ENCODE measurements at places on chromosomes 6 and 20.

DNA sequence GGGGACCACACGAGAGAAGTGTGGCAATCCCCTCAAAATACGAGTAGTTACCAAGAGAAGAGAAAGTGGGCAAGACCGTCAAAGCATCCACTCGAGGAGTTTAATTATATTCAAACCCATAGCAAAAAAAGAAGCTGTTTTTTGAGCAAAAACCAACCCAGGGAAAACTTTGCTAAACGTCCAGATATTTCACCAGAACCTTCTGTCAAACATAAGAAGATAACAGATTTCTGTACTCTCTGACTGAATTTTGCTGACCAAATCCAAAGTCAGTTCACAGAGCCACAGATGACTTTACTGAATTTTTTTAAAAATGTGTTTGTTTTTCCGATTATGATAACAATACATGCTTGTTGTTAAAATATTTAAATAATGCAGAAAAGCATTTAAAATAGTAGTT lies 145.6 kb upstream of the PTPN1 start:
- no peak for DNase-seq

DNA sequence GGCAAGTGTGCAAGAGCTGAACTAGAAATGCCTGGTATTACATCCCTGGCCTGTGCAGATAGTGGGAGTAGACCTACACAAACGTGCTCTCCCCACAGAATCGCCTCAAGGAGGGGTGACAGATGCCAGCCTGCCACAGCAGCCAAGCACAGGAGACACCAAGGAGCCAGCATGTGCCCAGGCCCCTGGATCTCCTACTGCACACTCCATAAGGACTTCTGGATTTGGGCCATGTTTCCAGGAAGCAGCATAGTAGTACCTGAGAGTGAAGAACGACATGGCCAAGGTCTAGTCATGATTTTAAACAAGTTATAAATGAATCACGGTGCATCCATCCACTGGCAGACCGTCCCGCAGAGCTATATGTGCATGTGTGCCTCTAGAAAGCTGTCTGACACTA lies 232.2 kb downstream of the SYNDIG1 start:
- DNase-seq, result no peak

- DNase-seq, result no peak
These were observed 51.5 kb upstream of the ARID1B start for GRCh38 chr6:156725712-156726111.

DNA sequence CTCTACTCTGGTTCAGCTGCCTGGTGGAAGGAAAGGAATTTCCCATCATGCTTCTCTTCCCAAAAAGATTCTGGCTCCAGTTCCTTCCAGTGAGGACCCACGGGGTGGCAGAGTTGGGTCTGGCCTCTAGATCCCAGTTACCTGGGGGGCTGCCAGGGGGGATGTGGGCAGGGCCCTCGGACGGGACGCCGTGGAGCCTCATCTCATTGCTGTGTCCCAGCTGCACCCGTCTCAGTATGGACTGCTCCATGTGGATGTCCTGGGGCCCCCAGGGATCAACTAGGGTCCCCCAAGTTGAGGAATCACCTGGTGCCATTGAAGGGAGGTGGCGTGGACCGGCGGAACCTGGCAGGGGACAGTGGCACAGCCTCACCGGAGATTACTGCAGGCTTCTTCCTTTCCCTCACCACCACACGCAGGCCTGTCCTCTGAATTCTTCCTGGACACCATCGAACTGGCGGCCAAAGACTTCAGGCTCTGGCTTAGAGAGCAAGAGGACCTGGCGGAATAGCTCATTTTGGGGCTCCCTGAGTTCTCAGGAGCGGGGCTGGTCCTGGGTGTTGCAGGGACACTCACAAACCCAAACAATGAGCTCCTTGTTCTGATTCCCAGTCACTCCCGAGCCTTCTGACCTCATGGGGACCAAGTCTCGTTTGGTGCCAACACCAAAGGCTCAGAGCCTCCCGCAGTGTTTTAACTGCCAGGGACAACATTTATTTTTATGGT lies 8.5 kb downstream of the ZBP1 start:
- no peak for DNase-seq

GRCh38 chr20:24795436-24795835 lies 153.6 kb upstream of the CST7 start:
- no peak for DNase-seq

DNA sequence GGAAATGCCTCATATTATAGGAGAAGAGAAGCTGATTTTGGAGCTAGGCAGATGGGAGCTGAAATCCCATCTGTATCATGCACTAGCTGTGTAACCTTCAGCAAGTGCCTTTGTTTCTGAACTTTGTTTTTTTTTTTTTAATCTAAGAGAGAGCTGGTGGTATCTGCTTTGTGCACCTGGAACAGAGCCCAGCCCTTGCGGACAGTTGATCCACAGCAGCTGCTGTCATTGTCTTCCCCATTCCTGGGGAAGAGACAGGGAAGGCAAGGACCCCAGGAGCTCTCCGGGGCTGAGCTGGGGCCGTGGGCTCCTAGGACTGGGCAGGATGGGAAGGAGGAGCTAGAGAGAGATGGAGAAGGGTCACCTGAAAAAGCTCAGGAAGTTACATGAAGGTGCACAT lies 92.1 kb downstream of the SYNJ2 start:
- no peak for DNase-seq

- DNase-seq, result peak; percentile 7
These were observed 79.9 kb downstream of the L3MBTL3 start for GRCh38 chr6:130098317-130098716.

DNA sequence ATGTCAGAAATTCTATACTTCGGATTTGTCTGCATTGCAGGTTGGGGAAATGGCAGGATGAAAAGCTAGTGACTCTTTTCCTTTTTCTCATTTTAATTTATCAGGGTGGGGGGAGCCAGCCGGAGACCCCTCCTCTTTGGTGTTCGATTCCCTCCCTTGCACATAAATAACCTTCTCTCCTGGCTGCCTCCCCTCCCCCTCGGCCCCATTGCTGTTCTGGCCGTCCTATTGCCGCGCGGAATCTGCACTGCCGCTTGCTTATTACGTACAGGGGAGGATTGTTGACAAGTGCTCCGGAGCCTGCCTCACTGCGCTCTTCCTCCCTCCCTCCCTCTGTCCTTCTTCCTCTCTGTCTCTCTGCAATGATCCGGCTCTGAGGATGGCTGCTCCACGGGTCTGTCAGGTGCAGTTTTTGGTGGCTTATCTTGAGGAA lies 154.7 kb downstream of the JARID2 start:
- no peak for DNase-seq

DNA sequence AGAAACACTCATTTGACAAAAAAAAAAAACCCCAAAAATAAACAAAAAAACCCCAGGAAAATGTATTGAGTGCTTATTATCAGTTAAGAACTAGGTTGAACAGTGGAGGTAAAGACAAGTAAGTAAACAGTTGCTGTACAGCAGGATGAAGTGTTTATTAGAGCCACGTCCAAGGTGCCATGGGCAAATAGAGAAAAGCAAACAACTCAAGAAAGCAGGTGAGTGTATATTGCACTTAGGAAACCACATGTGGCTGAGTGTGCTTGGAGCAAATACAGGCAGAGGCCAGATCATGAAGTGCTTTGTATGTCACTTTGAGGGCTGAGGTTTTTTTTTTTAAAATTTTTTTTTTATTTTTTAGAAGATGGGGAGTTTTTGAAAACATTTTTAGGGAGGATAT lies 98.3 kb downstream of the MACROD2 start:
- DNase-seq, result peak; percentile 2

- no peak for DNase-seq
These were observed 38.5 kb downstream of the PTGIS start for GRCh38 chr20:49529470-49529869.

- DNase-seq, result no peak
These were observed 1.6 kb upstream of the CLPS start for GRCh38 chr6:35798706-35799105.

GRCh38 chr20:4568361-4568959 lies 153.2 kb upstream of the PRND start:
- DNase-seq, result no peak

GRCh38 chr20:47719625-47720024 lies 65.7 kb downstream of the SULF2 start:
- no peak for DNase-seq

DNA sequence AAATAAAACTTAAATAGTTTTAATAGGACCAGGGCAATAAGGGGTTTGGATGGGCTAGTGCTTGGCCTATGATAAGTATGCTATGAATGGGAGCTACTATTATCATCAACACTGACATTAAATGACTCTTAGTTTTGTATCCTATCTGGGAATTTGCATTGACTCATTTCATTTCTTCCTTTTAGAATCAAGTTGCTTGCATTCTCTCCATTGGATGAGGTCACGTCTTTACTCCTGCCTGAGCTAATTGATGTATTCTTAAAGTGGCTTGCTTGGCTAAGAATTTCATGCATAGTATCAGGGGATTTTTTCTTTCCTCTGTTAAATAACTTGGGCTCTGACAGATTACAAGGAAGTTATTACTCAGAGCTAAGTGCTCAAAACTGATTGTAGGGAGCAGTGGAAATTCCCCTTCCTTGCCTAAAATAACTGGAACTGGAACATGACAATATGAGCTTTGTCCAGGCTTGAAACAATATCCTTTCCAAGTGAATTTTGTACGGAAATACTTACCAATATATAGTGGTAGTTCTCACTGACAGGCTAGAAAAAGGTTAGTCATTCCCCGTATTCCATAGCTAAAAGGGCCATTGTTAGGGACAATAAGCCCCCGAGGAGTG lies 169.9 kb downstream of the BCAS1 start:
- DNase-seq, result no peak

- no peak for DNase-seq
These were observed 14.4 kb downstream of the JARID2 start for GRCh38 chr6:15260099-15260821.

DNA sequence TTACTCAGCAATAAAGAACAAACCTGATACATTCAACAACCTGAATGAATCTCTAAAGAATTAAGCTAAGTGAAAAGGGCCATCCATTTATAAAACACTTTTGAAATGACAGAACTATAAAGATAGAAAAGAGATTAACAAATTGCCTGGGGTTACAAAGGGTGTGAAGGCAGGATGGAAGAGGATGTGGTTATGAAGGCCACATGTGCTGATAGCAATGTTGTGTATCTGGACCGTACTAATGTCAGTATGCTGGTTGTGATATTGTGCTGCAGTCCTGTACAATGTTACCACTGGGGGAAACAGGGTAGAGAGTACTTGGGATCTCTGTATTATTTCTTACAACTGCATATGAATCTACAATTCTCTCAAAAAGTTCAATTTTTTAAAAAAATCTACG lies 36.4 kb downstream of the ELOVL5 start:
- no peak for DNase-seq

DNA sequence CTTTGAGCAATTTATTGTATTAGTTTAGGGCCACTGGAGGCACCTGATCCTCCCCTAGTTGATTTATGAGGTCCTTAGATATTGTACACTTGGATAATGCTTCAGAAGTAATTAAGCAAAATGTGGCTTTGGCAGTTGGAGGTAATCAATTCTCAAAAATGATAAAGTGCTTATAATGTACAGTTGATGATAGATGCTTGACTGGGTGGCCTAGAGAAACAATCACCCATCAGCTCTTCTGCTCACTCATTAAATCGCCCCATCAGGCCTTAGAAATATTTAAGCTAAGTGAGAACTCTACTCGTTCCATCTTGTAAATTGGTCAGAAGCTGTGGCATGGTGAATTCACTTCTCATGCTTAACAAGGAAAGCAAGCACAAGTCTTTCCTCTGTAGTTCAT lies 349.9 kb downstream of the SAMD5 start:
- DNase-seq, result no peak

DNA sequence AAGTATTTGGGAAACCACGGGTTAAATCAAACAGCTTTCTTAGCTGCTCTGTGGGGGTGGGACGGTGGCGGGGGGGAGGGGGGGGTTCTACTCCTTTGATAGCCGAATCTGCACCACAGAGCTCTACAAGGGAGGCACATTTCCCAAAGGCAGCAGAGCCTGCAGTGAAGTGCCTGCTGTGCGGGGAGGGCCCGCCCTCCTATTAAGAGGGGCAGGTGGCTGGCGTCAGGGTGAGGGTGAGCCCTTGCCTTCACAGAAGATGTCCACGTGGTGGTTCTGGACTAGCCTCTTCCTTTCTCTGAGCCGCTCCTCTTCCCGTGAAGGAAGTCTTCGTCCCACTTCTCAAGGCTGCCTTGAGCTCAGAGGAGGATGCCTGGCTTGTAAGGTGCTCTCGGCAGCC lies 174.9 kb upstream of the THBS2 start:
- DNase-seq, result no peak

DNA sequence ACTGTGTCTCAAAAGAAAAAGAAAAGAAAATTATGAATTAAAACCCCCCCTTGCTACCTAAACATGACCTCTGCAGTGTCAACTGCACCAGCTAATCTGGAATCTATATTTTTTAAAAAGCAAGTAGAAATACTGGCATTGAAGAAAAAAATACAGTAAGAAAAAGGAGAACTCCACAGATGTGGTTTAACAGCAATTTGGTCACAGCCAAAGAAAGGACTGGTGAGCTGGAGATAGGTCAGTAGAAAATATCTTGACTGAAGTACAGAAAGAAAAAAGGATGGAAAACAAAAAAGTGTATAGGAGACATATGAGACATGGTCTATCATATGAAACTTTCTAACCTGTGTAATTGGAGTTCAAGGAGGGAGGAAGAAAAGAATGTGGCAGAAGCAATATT lies 44.1 kb upstream of the ERVFRD-1 start:
- no peak for DNase-seq

- no peak for DNase-seq
These were observed 19.8 kb downstream of the LAMA4 start for GRCh38 chr6:112234601-112235000.

DNA sequence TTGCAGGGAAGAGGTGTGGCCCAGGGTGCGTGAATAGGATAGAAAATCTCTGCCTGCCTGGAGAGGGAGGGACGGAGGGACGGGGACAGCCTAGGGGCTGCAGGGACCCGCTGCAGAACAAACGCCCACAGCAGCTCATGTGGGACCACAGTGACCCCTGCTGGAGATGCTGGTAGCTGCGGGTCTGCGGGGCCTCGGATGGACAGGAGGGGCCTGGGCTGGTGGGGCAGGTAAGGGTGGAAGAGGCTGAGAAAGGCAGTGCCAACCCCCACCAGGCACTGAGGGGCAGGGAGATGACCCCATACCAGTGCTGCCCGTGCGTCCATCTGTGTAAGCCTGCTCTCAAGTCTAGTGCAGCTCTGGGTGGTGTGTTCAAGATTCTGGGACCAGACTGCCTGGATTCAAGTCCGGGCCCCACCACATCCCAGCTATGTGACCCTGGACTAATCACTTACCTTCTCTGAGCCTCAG lies 39.4 kb downstream of the KIAA1755 start:
- peak; percentile 34 for DNase-seq

DNA sequence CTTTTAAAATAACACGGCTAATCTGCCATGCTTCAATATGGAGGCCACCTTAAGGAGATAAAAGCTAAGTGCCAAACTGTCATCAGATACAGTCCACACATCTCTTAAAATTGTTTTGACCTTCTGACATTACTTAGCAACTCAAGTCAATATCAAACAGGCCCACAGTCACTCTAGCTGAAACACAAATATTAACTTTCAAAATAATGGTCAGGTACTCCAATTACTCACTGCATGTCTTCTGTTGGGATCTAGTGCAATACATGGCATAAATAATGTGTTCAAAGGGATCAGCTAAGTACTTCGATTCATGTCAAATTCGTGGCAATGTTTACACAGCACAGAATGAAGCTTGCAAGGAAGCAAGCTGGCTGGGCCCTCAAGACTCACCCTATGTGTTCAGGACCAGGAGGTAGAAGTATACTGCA lies 133.9 kb upstream of the BEND6 start:
- no peak for DNase-seq

Measured in NCI-H187 (cell line).